ENCODE measurements at places on chromosomes 16 and 17.
A peak's percentile ranks its signal among the peaks of the same experiment; 100 is the strongest.

- DNase-seq: no peak
These were observed 36.6 kb upstream of the SMURF2 start for GRCh38 chr17:64698725-64699124.

- no peak for DNase-seq
These were observed 22.6 kb upstream of the AXIN2 start for GRCh38 chr17:65583921-65584603.

DNA sequence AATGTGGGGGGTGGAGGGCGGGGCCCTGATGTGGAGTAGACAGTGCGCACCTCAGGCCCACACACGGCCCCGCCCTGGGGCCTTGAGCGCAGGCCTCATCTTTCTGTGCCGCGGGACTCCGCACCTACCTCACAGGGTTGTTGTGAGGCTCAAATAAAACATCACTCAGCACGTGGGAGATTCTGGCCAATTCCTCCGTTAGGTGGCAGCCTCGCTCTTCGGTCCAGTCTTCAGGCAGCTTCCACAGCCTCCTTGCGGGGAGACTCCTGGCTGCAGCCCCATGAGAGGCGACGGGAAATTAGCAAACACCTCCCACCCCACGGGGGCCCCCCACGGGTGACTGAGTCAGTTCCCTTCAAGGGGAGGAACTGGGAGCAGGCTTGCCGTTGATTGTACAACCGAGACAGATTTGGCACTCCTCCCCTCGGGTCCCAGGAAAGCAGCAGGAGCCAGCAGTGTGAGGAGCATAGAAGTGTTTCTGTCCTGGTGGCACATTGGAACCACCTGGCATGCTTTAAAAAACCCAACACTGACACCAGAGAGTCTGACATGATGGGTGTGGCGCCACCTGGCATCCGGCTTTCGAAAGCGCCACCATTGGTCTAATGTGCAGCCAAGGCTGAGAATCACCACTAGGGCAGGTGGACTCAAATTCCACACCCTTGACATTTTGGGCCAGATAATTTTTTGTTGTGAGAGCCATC, 7.6 kb downstream of the MRM1 start:
- no peak for DNase-seq

DNA sequence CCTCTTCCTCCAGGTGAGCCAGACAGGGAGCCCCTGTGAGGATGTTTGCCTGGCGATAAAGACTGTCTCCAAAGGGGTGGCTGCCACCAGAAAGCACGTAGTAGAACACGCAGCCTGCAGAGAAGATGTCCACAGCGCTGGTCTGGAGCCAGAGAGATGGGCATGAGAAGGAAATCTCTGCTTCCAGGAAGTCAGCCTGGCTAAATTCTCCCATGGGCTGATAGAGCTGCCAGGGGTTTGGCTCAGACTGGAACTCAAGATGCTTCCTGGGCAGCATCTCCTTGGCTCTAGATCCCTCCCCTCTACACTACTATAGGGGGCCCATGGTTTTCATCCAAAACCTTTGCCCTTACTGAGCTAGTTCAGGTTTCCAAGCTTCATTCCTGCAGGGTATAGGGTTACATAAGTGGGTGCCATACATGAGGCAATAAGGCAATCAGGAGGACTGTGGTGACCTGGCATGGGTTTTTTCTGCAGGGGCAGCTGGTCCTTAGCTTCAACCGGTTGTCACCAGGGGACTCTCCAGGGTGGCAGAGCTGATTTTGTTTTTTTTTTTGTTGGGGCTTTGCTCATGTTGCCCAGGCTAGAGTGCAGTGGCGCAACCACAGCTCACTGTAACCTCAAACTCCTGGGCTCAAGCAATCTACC, 13.6 kb downstream of the PLK1 start:
- DNase-seq: no peak

- no peak for DNase-seq
These were observed 25.4 kb downstream of the ZFP90 start for GRCh38 chr16:68564382-68564985.

DNA sequence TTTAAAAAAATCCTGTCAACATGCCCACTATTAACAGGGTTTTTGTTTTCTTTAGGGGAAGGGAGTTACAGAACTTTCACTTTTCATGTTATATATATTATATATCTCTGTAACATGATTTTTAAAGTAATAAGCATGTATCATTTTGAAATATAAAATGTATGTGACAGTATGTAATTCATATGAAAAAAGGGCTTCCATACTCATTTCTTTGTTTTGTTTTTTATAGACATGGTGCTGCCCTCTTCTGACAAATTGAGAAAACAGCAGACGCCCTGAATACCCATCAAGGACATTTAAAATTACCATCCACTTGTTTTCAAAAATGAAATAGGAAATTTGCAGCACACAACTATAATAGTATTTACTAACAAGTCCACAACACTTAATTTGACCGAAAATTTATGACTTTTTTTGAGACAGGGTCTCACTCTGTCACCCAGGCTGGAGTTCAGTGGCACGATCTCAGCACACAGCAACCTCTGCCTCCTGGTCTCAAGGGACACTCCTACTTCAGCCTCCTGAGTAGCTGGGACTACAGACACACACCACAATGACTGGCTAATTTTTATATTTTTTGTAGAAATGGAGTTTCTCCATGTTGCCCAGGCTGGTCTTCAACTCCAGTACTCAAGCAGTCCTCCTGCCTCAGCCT, 30.4 kb downstream of the CFDP1 start:
- DNase-seq: peak; percentile 38

DNA sequence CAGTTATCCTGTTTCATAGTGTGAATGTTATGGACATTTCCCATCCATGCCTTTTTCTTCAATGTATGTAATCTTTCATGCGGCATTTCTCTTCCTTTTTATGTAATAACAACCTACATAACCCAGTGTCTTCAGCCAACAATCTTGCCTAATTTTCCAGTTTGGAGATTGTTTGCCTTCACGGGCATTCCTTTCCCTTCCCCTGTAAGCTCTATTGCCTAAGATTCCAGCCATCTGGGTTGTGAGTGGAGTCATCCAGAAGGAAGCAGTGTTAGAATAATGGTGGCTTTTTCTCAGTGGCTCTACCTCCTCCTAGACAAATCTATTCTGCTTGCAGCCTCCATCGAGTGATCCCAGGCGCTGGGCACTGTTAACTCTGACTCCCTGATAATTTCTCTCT, 22.3 kb downstream of the SYCE1L start:
- no peak for DNase-seq

DNA sequence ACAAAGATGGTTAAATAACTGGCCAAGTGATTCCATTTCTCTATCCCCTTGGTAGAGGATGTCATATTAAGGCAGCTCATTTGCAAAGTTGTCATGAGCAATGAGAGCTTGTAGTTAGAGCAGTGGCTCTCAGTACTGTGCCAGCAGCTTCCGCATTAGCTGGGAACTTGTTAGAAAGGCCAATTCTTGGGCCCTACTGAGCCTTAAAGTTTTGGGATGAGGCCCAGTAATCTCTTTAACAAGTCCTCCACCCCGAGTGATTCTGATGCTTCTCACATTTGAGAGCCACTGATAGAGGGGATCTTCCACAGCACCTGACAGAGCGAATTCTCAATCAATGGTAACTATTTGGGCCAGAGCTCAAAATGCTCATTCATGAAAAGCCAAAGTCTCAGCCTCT, 20.2 kb upstream of the CCL1 start:
- no peak for DNase-seq

GRCh38 chr16:69404275-69404805, 18.5 kb upstream of the TERF2 start:
- no peak for DNase-seq

DNA sequence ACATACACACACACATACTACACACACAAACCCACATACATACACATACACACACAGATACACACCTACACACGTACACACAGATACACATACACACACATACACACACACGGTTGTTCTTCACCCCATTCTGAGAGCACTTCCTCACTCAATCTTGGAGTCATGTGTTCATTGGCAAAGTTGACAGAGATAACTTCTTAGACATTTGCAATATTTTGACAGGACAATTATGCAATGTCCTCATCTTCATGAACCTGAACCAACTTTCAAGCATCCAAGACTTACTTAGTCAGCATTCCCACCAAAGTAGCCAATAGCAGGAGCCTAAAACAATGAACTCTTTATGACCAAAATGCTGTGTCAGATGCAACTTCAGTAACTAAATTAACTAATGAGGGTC, 77.1 kb upstream of the DNAH17 start:
- DNase-seq: no peak

- DNase-seq: peak; percentile 10
These were observed at the start of gene IKZF3 for GRCh38 chr17:39863918-39864746. TSS of gene IKZF3 (minus strand) at chr17:39864312. CDS start at chr17:39864126, 186 bp downstream.

DNA sequence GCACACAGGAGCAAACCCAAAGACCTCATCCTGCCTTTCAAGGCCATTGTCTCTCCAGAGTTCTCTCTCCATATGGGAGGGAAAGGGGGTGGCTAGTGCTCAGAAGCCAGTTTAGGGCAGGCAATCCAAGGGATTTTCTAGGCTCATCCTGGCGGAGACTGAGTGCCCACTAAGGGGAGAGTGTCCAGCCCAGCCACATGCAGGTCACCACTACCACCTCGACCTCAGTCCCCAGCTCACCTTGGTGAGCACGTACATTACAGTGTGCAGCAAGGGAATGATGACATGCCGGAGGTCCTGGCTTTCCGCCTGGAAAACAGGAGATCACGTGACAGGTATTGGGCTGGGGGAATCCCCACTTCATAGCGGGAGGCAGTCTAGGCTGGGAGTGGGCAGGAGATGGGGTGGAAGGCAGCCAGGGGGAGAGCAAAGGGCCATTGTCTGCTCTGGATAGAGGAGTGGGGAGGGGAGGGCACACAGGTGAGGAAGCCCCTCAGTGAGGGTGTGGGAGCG, 29.9 kb downstream of the PIK3R6 start:
- DNase-seq: no peak

DNA sequence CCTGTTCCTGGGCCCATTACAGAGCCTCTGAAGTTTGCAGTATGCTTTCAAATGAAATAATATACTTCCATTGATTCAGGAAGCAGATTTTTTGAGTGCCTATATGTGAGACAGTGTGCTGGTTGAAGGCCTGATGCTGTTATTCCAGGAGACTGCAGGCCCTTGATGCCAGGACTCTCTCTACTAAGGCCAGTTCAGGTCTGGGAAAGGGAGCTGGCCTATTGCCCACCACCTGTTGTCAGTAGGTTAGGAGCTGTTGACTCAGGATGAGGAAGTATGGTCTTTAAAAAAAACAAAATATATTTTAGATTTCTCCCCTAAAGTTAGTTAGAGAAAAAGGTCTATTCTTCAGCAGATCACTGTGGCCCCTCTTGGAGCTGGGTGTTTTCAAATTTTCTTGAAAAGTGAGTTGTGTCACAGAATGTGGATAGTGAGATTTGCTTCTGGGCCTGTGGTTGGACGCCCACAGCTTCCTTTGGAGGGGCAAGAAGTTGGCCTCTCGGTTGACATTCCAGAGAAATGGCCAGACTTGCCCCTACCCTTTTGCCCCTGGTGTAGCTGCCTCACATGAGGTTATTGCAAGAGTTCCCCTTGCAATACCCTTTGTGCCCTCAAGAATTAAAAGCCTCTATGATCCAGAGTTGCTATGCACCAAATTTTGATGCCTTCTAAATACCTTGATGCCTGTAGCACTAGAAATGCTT, 7.9 kb downstream of the ESRP2 start:
- DNase-seq: no peak

DNA sequence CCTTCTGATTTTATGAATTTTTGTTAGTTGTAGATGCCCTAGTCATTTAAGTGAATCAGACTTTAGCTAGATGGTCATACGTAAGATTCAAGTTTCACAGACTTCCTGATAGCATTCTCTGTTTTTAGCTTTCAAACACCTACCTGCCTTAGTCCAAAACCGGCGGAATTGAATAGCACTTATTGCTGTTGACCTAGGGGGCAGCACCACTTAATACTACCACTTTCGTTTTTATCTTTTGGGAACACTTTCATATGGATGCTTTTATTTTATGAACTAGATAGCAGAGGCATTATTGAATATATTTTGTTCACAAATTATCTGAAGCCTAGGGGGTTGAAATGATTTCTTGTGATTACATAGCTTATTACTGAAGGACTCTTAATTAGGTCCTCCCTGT, 31.5 kb downstream of the TADA2A start:
- no peak for DNase-seq

DNA sequence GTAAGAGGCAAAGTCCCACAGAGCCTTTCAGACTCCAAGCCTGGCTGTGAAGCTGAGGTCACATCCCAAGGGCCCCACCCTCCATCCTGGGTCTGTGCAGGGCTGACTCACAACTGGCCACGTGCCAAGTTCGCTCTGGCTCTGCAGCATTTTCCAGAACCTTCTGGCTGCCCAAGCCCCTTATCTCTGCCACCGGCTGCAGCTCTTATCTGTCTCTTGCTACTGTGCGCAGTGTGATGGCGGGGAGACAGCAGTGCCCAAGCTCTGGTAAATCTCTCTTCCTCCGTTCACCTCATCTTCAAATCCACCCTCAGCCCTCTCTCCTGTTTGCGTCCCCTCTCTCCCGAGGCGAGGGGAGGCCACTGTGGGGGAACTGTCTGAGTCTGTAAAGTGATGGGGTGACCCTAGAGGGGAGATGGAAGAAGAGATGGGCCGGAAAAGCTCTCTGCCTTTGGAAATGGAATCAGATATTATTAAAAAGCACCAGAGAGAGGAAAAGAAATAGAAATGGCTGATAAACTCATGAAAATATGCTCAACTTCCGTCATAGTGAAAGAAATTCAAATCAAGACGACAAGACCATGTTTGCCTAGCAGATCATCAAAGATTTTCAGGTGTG, 162.7 kb upstream of the CDC42EP4 start:
- peak; percentile 8 for DNase-seq

DNA sequence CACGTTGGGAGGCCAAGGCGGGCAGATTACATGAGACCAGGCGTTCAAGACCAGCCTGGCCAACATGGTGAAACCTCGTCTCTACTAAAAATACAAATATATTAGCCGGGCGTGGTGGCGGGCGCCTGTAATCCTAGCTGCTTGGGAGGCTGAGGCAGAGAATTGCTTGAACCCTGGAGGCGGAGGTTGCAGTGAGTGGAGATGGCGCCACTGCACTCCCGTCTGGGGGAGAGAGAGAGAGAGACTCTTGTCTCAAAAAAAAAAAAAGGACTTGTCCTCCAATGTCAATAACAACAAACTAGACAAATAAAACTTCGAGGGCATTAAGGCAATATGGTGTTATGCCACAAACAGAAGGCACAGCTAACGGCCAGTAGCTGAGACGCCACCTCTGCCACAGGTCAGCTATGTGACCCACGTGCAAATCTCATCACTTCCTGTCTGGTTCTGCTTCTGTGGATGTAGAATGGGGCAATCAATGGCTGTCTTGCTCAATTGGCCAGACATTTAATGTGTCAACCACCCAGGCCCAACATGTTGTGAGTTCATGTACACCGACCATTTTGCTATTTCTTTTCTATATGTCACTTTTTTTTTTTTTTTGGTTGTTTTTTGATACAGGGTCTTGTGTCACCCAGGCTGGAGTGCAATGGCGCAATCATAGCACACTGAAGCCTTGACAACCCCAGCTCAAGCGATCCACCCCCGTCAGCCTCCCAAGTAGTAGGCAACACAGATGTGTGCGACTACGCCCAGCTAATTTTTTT, 834 bp upstream of the TXNDC11 start:
- DNase-seq: peak; percentile 39

GRCh38 chr16:3879258-3879886, 1.1 kb downstream of the CREBBP start:
- DNase-seq: no peak

GRCh38 chr16:30951750-30952149, 2.9 kb downstream of the ORAI3 start:
- no peak for DNase-seq

All from HS-5 (cell line).